ENCODE measurements at places on chromosomes 5 and 9. TPM values are rescaled to one million over a fixed set of nuclear protein-coding genes. Genes with fewer than 3 reads are reported as not detected.

The IRX2 gene
- total RNA-seq: 6.0 TPM

- H3K27ac ChIP-seq: peak overlapping the region; percentile 85
- no peak overlapping the region for H3K4me3 ChIP-seq
Measured at GRCh38 chr9:131043646-131044045, 34.7 kb downstream of the LAMC3 start.

DNA sequence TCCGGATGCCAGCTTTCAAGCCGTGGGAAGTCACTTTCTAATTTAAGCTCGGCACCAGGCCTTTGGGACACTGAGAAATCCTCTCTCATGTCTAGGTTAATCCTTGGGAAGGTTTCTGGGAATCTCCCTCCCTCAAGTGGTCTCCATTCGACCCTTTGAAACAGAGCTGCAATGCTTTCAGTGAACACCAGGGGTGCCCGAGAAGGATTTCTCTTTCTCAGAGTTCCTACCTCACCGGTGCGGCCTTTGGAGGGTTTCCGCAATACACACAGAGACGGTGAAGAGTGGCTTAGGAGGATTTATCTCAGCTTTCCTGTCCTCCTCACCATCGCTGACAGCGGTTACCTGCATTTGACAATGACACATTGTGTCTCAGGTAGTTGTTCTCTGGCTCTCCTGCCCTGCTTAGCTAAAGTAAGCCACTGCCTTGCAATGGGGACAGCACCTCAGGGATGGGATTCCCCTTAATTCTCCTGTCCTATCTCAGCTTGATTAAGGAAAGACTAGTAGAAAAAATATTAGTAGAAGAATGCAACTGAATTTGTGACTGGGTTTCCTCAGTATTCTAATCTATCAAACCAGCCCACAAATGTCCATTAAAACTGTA, 180.6 kb downstream of the GABRG2 start:
- no peaks in the 10 kb centered on the region for H3K36me3 ChIP-seq
- no peaks in the 10 kb centered on the region for H3K4me1 ChIP-seq
- peak; percentile 24 for DNase-seq
- H3K27ac ChIP-seq: no peak overlapping the region

DNA sequence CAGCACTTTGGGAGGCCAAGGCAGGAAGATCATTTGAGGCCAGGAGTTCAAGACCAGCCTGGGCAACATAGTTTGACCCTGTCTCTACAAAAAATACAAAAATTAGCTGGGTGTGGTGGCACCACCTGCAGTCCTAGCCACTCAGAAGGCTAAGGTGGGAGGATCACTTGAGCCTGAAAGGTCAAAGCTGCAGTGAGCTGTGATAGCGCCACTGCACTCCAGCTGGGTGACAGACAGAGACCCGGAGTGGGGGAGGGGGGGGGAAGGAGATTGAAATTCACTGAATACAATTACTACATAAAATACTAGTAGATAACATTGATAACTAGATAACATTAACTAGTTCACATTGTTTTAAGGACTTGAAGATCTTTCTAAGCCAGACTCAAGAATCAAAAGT, 345.6 kb downstream of the BNC2 start:
- H3K27ac ChIP-seq: no peak overlapping the region
- H3K27me3 ChIP-seq: no peaks in the 10 kb centered on the region
- peaks cover 7% of the 10 kb centered on the region for H3K4me1 ChIP-seq

DNA sequence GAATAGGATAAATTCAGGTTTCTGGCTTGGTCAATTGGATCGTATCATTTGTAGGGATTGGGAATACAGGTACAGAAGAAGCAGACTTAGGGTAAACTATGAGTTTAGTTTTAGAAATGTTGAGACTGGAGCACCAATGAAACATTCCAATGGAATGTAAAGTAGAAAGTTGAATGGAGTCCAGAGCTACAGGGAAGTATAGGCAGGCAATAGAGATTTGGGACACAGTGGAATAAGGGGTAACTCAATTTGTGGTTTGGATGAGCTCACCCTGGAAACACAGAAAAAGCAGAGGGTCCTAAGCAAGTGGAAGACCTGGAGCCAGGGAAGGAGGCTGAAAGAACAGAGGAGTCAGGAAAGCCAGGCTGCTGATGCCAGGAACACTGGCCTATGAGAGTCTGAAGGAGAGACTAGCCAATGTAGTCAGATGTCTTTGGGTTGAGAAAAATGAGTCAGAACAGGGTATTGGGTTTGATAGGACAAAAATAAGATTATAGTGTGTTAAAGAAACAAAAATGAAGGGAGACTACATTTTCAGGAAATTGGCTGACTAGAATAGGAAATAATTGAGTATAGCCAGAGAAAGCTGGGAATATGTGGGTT, 72.8 kb downstream of the STARD4 start:
- H3K4me3 ChIP-seq: no peak overlapping the region
- H3K27me3 ChIP-seq: no peaks in the 10 kb centered on the region
- H3K4me1 ChIP-seq: no peaks in the 10 kb centered on the region
- no peaks in the 10 kb centered on the region for H3K36me3 ChIP-seq
